ENCODE measurements at places on chromosomes 1 and 21.

DNA sequence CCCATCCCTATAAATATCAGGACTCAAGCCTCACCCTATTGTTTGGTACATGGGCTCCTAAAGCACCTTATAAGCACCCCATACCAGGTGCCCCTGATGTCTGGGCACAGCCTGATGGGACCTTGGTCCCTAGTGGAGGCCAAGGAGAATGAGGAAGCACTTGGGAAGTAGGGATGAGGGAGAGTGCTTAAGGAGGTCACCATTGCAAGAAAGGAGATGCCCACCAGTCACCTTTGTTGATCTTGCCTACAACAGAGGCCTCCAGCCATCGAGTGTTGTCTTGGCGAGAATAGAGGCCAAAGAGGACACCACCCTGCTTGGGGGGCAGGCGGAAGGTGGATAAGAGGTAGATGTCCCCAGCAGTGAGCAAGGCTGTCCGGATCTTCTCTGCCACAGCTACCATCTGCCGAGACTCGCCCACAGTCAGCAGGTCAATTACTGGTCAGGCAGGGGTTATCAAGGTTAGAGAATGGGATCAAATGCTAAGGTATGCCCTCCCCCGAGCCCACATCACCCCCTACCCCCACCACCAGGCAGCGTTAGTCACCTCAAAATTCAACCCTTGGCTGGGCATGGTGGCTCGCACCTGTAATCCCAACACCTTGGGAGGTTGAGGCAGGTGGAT is 1.6 kb downstream of the THBS3 start:
- no peak for DNase-seq

DNA sequence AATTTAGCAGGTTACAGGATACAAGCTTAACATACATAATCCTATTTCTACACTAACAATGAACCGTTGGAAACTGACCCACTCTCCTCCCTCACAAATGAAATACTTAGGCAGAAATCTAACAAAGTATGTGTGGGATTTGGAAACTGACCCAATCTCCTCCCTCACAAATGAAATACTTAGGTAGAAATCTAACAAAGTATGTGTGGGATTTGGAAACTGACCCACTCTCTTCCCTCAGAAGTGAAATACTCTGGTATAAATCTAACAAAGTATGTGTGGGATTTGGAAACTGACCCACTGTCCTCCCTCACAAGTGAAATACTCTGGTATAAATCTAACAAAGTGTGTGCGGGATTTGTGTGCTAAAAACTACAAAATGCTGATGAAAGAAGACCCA is 60.3 kb downstream of the TRAF5 start:
- DNase-seq: no peak

GRCh38 chr1:241167121-241167630 is 189.8 kb downstream of the RGS7 start:
- no peak for DNase-seq

DNA sequence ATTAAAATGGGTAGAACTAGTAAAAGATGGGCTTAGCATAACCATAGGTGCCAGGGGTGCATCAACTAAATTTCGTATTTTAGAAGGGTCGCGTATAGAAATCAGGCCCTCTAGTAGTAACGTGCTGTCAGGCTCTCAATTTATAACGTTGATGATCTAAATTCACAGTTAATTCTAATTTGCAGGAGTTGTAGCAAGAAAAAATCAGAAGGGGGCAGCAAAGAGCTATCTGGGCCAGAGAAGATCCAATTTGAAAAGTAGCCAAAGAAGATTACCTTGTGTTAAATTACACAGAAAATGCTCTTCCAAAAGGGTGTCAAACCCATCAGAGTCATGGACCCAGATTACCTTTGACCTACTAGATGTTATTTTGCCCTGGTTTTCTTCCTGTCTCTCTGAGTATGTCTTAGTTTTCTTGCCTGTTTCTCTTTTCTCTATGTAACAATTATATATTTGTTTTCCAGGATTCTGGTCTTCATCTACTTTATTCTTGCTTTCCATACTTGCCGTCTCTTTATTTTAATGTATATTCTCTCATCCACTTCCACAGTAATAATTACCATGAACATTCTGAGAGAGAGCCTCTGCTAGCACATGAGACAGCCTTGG is 1030.9 kb downstream of the AMY1C start:
- no peak for DNase-seq

DNA sequence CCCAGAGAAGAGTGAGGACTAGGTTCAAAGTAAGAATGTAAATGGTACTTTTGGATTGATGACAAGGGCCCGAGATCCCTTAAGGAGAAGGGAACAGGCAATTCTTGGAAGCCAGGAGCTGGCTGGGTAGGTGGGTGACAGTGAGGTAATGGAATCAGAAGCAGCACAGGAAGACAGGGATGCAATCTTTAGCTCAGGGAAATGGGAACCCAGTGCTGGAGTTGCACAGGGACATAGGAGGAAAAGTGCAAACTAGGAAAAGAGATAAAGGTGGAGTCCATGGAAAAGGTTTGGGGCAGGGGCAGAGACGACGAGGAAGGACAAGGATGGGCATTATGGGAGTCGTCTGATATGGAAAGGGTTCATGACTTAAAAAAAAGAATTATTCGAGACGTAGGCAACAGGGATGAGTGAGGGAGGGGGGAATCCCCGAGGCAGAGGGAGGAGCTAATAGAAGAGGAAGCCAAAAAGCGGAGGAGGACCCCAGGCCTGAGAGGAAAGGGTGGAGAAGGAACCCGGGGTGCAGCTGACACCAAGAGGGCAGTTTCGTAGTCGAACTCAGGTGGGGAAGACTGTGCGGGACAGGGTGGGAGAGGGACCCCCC is 495 bp downstream of the PI4KB start:
- peak; percentile 56 for DNase-seq

GRCh38 chr1:182038220-182038619 is 23.3 kb downstream of the ZNF648 start:
- DNase-seq: no peak

GRCh38 chr1:231931846-231932454 is 305.4 kb downstream of the DISC1 start:
- DNase-seq: no peak

- DNase-seq: no peak
Observed at GRCh38 chr21:25979845-25980616, 190.5 kb downstream of the APP start.

DNA sequence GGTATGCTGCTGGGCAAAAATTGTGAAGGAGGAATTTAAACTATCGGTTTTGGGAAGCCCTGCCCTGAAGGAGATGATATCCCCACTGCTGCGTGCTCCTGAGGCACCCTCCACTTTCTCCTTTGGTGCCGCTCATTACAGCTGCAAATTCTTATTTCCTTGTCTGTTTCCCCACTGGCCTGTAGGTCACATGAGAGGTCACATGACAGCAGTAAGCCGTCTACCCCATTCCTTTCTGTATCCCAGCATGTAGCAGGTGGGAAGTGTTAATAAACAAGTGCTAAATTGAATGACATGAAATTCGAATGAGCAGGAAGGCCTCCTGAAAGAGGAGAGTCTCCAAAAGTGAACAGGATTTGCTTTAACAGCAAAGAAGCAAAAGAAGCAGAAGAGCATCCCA is 58.7 kb downstream of the GRIK3 start:
- DNase-seq: no peak

- DNase-seq: no peak
Observed at GRCh38 chr1:177817937-177818875, 151.7 kb downstream of the SEC16B start.

GRCh38 chr1:59688976-59689375 is 125.8 kb upstream of the HOOK1 start:
- DNase-seq: no peak

GRCh38 chr1:237938553-237938952 is 47.8 kb upstream of the ZP4 start:
- no peak for DNase-seq

DNA sequence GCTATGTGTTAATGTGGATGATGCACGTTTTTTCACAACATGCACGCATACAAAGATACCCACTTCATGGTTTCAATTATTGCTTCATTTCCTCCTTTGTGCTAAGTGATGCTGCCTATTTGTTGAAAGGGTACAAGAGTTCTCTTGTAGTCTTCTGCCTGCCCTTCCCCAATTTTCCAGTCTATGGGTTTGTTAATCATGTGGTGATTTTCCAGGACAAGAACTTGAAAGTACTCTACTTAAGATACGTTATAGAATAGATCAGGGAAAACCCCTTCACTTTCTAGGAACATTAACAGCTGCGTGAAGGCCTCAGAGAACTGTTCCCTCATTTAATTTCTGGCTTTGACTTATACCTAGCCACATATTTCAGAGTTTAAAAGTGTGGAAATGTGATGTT is 52.1 kb upstream of the SLC44A3 start:
- DNase-seq: no peak

DNA sequence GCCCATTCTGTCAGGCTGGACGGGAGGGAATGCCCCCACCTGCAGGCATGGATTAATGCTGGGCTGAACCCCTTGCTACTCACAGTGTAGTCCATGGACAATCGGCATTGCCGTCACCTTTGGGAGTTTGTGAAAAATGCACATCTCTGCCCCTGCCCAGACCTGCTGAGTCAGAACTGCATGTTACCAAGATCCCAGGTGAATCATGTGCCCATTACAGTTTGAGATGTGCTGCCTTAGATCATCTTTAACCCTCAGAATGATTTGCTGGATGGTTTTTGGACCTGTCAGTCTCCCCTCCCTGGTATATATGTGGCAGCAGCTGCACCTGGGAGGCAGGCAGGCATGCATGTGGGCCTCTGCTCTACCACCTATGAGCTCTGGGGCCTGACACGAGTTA is 15.0 kb downstream of the HTR6 start:
- DNase-seq: no peak

DNA sequence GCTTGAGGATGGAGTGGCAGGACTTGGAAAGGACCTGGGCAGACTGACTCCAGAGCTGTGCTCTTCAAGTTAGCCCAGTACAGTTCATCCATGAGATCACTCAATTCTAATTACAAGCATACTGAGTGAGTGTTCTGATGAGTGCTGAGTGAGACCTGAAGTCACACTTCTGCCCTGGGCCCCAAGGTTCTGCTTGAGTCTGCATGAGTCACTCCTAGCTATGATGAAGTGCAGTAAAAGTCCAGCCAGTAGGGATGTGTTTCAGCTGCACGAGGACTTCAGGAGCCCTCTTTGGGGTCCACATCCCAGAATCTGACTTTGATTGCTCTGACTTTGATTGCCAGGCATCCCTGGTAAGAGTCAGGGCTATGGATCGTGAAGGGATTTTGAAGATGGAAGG is 35.8 kb downstream of the PLEKHA6 start:
- DNase-seq: no peak

GRCh38 chr1:85330711-85331290 is 54.4 kb upstream of the BCL10 start:
- DNase-seq: no peak

DNA sequence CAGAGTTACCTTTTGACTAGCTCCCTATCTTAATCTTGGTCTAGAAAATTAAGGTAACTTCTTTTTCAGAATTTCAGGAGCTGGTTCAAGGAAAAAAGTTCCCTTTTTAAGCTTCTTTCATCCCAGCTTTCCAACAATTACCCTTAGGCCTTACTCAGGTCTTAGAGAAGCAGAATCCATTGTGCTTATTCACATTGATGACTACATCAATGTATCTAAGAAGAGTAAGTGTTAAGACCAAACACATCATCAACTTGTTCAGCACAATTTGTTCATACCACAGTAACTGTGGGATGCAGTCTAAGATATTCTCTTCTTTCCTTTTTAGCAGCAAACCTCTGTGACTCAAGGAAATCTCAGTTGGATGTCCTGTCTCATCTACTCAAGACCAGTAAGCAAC is 4.1 kb downstream of the MRPL9 start:
- DNase-seq: no peak

DNA sequence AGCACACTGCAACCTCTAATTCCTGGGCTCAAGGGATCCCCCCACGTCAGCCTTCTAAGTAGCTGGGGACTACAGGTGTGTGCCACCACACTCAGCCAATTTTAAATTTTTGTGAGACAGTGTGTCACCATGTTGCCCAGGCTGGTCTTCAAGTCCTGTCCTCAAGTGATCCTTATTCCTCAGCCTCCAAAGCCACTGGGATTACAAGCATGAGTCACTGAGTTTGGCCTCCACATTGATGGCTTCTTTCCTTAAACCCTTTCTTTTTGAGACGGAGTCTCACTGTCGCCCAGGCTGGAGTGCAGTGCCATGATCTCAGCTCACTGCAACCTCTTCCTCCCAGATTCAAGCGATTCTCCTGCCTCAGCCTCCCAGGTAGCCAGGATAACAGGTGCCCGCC is 7.6 kb downstream of the KPNA6 start:
- no peak for DNase-seq

DNA sequence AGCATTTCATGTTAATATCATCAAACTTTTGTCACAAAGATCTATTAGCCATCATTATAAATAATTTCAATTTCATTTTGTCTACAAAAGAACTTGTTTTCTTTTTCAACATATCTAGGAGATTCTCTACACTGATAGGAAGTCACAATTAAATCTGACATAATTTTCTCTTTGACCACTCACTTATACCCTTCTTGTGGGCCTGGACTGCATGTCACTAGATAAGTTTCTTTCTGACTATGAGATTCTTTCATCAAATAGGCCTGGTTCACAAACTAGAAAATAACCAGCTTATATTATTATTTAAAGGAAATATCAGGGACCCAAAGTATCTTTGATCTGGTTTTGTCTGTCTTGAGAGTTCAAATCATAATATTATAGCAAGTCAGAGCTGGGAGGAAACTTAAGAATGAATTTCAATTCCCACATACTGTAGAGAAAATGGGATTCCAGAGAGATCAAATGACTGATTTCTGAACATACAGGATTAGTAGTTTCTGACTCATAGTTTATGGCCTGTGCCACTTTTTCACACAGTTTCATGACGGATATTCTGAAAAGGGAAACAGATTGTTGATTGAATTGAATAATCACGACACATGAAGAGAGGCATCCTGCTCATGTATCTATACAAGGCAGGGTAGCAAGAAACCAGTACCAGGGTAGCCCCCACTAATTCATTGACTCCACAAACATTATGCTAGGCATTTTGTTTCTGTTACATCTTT is 355.8 kb downstream of the GPATCH2 start:
- DNase-seq: no peak

DNA sequence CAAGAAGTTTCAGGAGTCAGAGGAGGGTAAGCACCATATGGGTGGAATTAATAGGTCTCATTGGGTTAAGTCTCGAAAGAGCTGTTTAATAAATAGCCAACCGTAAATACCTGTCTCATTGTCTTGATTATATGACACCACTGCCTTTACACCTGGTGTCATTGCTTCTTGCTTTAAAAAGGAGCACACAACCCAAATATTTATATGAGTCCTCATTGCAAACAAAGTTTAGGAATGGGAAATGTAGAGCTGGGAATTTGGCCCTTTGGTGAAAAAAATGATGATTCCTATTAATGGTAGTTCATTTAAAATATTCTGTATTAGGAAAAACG is 2.1 kb downstream of the BACH1 start:
- DNase-seq: no peak

DNA sequence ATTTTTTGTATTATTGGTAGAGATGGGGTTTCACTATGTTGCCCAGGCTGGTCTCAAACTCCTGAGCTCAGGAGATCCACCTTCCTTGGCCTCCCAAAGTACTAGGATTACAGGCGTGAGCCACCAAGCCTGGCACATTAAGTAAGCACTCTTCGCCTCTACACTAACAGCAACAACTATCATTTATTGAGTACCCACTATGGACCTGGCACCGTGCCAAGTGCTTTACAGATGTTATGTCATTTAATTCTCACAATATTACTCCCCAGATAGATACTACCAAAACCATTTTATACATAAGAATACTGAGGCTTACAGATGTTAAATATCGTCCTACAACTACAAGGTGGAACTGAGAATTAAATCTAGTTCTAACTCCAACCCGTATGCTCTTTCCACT is 50.1 kb downstream of the TUT4 start:
- DNase-seq: no peak
